LoVo (cell line): ENCODE measurements at places on chromosomes 5 and 9.

GRCh38 chr5:76455531-76456133 is 52.5 kb downstream of the IQGAP2 start:
- no peak for DNase-seq

DNA sequence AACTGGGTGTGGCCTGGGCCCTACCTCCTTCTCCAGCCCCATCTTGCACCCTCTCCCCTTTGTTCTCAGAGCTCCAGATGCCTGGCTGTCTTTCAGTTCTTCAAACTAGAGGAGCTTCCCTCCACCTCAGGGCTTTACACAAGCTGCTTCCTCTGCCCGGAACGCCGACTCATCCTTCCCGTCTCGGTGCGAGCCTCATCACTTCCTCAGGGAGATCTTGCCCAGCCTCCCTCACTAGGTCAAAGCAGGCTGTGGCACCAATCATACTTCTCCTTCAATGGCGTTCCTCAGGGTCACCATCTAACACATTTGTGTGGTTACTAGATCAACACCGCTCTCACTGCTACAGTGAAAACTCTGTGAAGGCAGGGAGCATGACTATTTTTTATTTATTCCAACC is 56.2 kb upstream of the ZSWIM6 start:
- DNase-seq, result no peak

- DNase-seq, result peak; percentile 50
Measured at GRCh38 chr5:175246242-175246888, 197.6 kb downstream of the DRD1 start.

- peak; percentile 75 for DNase-seq
Measured at GRCh38 chr5:80959768-80960442, at the start of gene RASGRF2. TSS of gene RASGRF2 (plus strand) at chr5:80960363. CDS start at chr5:80960739, 376 bp downstream.

GRCh38 chr9:95029288-95029687 is 288.2 kb downstream of the FANCC start:
- no peak for DNase-seq

- no peak for DNase-seq
Measured at GRCh38 chr5:151173711-151174611, 16.4 kb upstream of the ANXA6 start.

DNA sequence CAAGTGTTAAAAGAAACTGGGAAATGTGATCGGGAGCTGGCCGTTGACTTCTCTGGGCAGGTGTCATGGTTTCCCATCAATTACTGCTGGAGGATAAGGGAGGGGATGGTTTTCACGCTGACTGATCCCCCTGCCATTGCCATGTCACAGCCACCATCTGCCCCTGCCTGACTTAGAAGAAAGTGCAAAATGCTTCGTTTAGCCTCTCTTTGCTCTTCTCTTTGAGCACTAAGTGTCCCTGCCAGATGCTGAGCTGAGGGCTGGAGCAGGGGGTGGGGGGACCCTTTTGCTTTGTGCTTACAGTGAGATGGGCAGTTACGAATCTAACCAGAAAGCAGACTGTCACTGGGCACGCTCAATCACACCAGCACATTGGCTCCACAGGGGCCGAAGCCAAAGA is 138.4 kb upstream of the ALDH1B1 start:
- no peak for DNase-seq

- DNase-seq, result no peak
Measured at GRCh38 chr5:142149363-142149762, 40.8 kb downstream of the NDFIP1 start.

DNA sequence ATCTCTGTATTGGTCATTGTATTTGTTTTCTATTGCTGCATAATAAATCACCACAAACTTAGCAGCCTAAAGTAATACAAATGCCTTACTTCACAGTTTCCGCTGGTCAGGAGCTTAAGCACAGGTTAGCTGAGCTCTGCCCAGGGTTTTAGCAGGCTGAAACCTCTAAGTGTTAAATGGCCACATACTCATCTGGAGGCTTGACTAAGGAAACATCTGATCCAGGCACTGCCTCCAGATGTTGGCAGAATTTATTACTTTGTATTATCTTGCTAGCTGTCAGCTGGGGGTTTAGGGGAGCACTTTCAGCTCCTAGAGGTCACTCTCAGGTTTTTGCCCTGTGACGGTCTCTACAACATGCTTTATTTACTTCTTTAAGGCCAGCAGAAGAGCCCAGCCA is 23.2 kb upstream of the RARS1 start:
- no peak for DNase-seq

DNA sequence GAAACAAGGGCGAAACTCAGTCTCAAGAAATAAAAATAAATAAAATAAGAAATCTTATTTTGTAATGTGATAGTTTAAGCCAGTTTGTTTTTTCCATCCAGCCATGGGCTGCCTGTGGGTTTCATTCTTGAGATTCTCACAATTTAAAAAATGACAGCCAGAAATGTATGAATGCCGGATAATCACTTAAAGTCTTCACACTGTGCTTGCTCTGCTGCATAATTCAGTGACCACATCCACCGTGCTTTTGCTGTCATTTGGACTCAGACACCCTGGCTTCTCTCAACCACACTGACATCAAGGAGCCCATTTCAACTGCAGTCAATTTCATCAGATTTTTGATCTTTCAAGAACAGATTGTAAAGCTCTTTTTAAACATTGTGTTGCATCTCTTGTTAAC is 61.0 kb upstream of the DAPK1 start:
- DNase-seq, result no peak

GRCh38 chr5:179257176-179257682 is 88.0 kb downstream of the ADAMTS2 start:
- no peak for DNase-seq

DNA sequence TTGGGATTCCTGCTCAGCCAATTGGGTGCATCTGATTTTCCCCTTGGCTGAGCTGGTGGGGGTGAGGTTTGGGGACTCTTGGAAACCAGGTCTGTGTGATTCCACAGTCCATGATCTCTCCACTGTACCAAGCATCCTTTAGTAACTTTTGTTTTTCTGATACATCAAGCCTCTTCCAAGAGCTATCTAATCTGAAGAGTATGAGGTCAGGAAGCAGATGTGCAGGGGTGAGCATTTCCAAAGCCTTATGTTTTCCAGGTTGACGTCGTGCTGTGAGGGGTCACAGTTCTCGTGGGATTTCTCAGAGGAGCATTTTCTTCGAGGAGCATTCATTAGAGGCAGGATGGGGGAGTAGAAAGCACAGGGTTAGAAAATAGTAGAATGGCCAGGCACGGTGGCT is 95.3 kb downstream of the KLF4 start:
- no peak for DNase-seq

GRCh38 chr5:134240421-134240962 is 14.6 kb upstream of the PPP2CA start:
- no peak for DNase-seq

- DNase-seq, result no peak
Measured at GRCh38 chr5:132471944-132472343, 18.6 kb downstream of the IRF1 start.

DNA sequence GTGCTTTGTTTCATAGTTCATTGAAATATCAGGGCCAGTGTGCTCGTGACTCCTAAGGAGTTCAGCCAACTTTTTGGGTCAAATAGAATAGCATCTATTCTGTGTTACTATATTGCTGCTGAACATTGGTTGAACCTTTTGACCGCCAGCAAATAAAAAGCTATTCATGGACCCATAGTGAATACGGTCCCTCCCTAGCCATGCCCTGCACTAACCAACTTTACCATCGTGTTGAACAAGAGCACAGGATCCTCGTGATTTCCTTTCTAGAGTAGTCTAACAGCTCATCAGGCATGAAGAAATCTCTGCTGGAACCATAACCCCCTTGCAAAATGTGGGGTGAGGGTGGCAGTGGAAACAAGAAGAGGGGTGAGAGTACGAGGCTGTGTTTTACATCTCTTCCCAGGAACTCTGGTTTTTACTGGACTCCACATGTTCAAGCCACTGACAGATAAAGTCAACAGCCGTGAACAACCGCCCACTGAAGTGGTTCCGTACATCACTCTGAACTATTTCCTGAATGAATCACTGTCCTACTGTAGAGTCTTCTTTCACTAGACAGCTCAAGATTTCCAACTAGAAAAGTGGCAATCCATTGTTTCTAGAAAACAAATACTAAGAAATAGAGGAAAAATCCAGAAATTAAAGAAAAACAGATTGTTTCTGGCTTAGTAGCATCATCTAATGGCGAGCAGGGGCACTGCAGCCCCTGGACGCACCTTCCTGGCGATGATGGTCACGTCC is 70.1 kb upstream of the SPATA31E1 start:
- DNase-seq, result no peak

DNA sequence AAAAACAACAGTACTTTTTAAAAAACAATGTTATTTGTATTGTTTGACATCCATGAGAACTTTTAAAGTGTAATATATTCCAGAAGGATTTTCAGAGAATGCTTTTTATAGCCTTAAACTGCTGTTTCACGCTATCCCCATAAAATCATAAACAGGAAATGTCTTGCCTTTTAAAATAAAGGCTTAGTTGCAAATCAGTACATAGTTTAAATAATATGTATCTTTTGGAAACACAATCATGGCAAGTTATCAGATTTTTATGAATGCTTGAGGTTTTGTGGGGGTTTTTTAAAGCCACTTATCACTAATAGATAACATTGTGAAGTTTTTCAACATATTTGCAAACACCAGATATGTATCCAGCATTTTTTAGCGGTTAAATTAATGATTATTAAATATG is 37.2 kb upstream of the F2RL2 start:
- DNase-seq, result no peak

DNA sequence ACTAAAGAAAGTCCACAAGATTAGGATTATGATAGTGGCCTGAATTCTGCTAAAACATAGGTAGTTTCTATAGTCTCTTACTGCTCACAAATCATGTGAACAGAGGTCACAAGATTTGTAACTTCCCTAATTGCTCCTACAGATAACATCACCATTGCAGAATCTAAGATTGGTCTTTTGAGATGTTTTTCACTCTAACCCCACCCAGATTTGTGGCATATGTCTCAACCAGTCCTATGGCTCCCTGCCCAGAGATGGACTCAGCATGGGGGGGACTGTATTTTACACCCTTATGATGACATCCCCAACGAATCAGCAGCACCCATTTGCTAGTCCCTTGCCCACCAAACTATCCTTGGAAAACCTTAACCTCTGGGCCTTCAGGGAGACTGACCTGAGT is 1046.2 kb downstream of the CDH12 start:
- DNase-seq, result peak; percentile 44

- no peak for DNase-seq
Measured at GRCh38 chr9:106590759-106591505, 272.0 kb upstream of the ZNF462 start.

GRCh38 chr5:159309689-159310433 is 20.4 kb downstream of the IL12B start:
- DNase-seq, result no peak

DNA sequence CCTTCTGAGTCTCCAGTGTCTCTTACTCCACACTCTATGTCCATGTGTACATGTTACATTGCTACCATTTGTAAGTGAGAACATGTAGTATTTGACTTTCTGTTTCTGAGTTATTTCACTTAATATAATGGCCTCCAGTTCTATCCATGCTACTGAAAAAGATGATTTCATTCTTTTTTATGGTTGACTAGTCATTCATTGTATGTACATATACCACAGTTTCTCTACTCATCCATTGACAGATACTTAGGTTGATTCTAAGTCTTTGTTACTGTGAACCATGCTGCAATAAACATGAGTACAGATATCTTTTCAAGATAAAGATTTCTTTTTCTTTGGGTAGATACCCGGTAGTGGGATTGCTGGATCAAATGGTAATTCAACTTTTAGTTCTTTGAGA is 107.1 kb upstream of the CHD1 start:
- DNase-seq, result no peak

GRCh38 chr5:40043916-40044315 is 619.1 kb upstream of the DAB2 start:
- DNase-seq, result no peak
